WTC11 (cell line): ENCODE measurements at places on chromosomes 2 and 18. TPM values are rescaled to one million over a fixed set of nuclear protein-coding genes. Genes with fewer than 3 reads are reported as not detected.

DNA sequence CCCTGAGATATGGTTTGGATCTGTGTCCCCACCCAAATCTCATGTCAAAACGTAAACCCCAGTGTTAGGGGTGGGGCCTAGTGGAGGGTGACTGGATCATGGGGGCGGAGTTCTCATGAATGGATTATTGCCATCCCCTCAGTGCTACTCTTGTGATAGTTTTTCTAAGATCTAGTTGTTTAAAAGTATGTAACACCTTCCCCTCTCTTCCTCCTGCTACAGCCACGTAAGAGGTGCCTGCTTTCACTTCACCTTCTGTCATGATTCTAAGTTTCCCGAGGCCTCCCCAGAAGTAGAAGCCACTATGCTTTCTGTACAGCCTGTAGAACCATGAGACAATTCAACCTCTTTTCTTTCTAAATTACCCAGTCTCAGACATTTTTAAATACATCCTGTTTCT is 16.9 kb downstream of the PUM2 start:
- DNase-seq = no peak

GRCh38 chr2:55518841-55519165 is 715 bp upstream of the CFAP36 start:
- no peak for DNase-seq

ACTG2 gene
- total RNA-seq = 1.4 to 2.7 TPM (median 1.8 TPM) in 3 replicates

DNA sequence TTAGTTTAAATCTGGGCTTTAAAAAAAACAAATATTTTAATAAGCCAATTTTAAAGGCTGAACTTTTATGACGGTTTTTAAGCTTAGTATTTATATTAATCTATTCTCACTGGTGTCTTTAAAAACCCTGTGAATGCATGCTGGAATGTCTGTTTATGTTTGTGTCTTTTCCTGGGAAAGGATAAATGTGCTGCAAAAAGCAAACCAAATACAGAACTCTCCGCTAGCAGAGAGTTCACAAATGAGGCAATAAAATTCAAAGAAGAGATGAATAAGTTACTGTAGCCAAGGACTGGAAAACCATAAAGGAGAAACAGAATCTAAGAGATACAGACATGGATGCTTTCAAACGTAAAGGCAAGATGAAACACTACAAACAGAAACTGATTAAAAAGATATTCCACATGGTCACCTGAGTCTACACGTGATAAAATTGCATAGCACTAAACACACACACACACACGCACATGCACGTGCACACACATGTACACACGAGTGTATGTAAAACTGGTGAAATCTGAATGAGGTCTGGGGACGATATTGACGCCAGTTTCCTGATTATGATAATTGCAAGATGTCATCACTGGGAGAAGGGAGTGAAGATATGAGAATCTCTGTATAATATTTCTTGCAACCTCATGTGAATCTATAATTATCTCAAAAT is 4.5 kb downstream of the TWIST2 start:
- no peak for DNase-seq

AGXT gene
- total RNA-seq = 0.16 to 0.37 TPM (median 0.24 TPM) in 3 replicates

TRAPPC12 gene
- 72.3 to 74.5 TPM (median 72.8 TPM) in 3 replicates for total RNA-seq

- no peak for DNase-seq
These were observed 1.8 kb downstream of the PDE11A start for GRCh38 chr2:178070824-178071223.

- DNase-seq = peak; percentile 71
These were observed 26.9 kb upstream of the KCTD1 start for GRCh38 chr18:26574958-26575864.

GRCh38 chr18:811182-811891 is 705 bp downstream of the YES1 start:
- DNase-seq = no peak
